H7 (cell line): ENCODE measurements at places on chromosomes 6 and 20. TPM values are rescaled to one million over a fixed set of nuclear protein-coding genes. Genes with fewer than 3 reads are reported as not detected.

GPX5 gene
- total RNA-seq = not detected in 2 replicates

MUC21 gene
- total RNA-seq = not detected in 2 replicates

PTPRT gene
- 0.07 and 0.11 TPM in 2 replicates for total RNA-seq

DNA sequence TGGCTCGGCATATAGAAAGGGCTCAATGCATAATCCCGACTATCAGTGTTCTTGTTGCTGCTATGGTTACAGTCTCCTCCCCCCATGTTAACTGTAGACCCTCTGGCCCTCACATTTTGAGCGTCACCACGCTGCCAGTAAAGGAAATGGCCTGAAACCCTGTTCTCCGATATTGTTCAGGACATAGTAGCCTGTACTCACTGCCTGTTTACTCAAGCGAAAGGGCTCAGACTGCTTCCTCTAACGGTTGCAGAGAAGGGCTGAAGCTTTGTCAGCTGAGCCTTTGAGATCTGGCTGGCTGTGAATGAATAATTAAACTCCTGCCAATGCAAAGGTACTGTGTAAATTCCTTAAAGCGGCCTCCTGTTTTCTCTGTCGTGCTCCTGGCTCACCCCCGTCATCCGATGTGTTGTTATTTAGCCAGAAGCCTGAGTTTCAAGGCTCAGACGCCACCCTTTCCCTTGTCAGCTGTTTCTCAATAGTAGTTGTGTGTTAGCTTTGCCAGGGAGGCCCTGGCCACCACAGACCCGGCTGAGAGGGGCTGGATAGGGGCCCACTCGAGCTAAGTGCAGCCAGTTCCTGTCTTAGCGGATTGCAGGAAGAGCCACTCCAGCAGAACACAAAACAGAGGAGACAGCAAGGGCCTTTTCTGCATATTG lies 31.2 kb upstream of the RALGAPA2 start:
- peak; percentile 33 for DNase-seq

DNA sequence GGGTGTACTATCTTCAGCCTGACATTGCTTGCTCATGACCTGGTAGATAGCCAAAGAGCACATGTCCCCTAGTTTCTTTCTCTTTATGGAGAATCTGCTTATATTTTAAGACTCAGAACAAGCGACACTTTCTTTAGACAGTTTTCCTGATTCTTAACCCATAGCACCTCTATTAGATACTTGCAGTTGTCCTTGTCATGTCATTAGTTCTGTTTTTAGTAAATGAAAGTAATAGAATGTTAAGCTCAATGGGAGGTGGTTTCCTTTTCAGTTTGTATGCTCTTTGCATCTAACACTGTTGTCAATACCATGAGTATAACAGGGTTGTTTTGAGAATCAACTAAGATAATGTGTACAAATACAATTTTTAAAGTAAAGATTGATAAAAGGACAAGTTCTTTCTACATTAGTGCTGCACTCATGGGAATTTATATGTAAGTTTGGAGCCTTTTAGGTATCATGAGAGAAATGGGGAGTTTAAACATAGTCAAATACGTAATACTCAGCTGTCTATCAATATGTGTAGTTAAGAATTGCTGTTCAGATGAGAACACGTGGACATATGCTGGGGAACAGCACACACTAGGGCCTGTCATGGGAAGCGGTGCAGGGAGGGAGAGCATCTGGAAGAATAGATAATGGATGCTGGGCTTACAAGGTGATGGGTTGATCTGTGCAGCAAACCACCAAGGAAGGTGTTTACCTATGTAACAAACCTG lies 124.3 kb downstream of the GRM1 start:
- no peak for DNase-seq

DNA sequence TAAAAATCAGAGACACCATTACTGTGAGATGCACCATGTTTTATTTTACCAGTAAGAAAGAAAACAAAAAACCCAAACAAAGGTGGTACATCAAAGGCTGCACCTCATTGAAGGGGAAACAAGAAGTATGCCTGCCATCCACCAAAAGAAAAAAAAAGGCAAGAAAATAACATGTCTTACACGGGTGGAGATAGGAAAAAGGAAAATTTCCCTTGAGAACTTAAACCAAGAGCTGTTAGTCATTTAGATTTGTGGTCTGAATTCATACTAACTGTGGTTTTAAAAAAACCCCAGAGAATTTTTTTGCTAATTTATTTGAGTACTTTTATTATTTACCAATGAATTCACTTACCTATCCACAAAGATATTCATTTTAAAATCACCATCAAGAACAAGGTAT lies 144.0 kb downstream of the LRRC1 start:
- no peak for DNase-seq

GRCh38 chr20:51914758-51915157 lies 112.4 kb upstream of the SALL4 start:
- DNase-seq = no peak

DNA sequence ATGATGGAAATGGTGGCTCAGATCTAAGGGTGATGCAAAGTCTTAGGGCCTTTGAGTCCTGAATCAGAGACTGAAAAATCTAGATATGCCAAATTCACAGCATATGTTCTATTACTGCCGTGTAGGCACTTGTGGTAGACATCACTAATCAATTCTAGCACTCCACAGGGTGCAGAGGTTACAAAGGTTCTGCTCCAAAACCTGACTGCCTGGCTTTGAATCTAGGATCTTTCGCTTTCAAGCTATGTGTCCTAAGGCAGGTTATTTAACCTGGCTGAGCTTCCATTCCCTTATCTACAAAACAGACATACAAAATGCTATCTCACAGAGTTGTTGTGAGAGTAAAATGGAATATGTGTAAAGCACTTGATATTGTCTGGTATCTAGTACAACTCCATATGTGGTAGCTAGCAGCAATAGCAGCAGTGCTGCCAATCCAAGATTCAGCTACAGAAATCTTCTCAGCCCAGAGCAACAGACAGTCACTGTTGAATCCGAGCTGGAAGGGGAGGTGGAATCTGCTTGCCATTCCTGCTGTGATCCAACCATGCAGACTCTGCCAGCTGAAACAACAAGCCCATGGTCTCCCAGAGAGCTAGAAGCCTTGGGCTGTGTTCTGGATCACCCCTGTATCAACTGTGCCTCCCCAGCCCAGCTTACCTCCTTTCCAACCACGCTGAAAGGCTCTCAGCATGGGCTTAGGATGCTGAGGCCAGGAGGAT lies 206.9 kb downstream of the TFAP2C start:
- DNase-seq = no peak

GRCh38 chr20:44597516-44597915 lies 15.1 kb downstream of the PKIG start:
- no peak for DNase-seq
